Left lung (tissue), 14 donors: ENCODE measurements at places on chromosomes 3 and 15.

DNA sequence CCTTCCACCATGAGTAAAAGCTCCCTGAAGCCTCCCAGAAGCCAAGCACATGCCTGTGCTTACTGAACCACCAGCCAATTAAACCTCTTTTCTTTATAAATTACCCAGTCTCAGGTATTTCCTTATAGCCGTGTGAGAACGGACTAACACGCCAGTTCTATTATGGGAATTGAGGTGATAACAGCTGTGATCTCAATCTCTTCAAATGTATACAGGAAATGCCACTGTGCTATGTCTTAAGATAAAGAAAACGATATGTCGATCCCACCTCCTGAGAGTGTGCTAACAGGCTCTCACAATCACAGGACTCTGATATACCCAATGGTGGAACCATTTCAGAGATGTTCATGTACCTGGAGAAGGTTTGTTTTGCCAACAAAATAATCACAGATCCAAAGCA, 26.2 kb downstream of the CHSY1 start:
- no peak for DNase-seq

DNA sequence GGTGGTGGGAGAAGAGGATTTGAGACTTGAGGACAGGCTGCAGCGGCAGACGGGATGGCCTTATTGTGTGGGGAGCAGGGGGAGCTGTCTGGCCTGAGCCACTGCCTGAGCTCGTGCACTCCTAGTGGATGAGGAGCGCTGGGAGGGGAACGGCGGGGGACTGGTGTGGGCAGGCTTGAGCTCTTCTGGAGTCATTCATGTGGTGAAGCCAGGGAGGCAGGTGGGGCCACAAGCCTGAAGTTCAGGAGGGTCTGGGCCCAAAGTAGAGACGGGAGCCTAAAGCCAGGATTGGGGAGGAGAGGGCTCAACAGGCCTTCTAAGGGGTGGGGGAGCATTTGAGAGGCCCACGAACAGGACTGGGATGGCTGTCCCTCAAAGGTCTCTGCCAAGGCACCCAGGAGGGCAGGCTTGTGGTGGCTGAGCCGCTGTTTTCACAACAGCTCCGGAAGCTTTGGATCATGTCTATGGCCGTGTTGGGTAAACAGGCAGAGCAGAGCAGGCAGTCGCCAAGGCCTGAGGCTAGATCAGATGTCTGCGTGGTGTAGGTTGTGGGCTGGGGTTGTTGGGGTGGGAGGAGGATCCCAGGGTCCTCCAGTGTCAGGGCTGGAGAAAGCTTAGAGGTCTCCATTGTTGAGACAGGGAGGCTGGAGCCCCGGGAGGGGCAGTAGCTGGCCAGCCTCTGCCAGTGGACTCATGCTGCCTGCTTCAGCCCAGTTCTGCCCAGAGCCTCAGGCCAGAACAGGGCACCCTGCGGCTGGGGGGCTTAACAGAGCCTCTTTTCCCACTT, 8.2 kb downstream of the PRKCD start:
- DNase-seq = peak; percentile 80

- DNase-seq = peak; percentile 36
These were observed 164.8 kb downstream of the ERC2 start for GRCh38 chr3:56303487-56303886.

DNA sequence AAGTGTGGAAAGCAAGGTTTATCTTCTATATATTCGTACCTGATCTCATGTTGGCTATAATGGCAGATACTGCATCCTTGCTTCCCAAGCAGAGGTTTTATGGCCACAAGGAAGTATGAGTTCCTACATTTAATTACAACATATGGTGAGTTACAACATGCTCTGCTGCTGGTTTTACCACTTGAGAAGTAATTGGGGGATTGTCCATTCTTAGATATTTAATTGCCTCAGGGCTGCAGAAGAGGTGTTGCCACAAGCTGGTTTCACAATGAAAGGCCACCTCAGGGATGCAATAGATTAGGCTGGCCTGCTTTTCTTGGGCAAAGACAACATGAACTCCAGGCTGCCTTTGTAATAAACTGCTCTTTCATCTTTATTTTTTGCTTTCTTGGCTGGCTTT, 48.6 kb downstream of the RAP2B start:
- DNase-seq = no peak

- no peak for DNase-seq
These were observed 227.6 kb upstream of the TBC1D5 start for GRCh38 chr3:17969985-17970568.

GRCh38 chr3:56825567-56826438, 24.1 kb upstream of the ARHGEF3 start:
- DNase-seq = no peak

GRCh38 chr3:85837402-85837801, 878.6 kb downstream of the CADM2 start:
- DNase-seq = no peak

- DNase-seq = no peak
These were observed 152.0 kb downstream of the SCAPER start for GRCh38 chr15:76753131-76753530.

DNA sequence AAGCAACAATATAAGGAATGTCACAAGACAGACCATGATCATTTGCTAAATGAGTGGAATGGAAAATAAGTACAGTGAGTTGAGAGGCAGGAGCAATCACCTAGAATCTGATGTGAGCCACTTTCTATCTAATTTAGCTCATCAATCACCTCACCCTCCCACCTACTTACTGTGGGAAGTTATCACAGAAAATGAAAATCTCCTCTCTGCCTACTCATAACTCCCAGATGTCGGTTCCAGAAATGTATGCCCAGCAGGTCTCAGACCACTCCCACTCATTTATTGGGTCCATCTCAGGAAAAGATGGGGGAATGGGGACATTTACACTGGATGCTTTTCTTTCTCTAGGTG, 270.9 kb downstream of the FHIT start:
- no peak for DNase-seq

- no peak for DNase-seq
These were observed 36.3 kb upstream of the PHLDB2 start for GRCh38 chr3:111822804-111823203.

- no peak for DNase-seq
These were observed 83.8 kb upstream of the CHL1 start for GRCh38 chr3:112773-113172.

GRCh38 chr3:72679540-72680198, 168.6 kb downstream of the SHQ1 start:
- DNase-seq = no peak

DNA sequence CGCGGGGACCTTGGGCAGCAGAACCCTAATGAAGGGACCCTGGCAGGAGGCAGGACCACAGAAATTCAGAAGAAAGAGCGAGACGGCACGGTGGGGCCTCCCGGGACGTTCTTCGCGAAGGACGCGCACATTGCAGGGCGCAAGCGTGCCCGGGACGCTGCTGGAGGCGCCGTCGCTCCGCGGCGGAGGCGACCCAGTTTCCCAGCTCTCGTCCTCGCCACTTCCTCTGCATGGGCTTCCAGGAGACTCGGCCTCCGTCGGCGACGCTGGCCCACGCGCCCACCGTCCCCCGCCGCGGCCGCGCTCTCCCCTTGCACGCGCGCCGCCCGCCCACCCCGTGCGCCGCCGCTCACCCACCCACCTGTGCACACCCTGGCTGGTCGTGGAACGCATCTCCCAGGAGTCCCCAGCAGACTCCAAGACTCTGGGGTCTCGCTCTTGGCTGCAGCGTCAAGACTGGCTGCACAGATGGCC, 31.8 kb upstream of the SMAD3 start:
- peak; percentile 87 for DNase-seq

GRCh38 chr3:166554023-166554422, 716.8 kb upstream of the BCHE start:
- DNase-seq = no peak

- no peak for DNase-seq
These were observed 49.0 kb downstream of the MEF2A start for GRCh38 chr15:99614749-99615288.

DNA sequence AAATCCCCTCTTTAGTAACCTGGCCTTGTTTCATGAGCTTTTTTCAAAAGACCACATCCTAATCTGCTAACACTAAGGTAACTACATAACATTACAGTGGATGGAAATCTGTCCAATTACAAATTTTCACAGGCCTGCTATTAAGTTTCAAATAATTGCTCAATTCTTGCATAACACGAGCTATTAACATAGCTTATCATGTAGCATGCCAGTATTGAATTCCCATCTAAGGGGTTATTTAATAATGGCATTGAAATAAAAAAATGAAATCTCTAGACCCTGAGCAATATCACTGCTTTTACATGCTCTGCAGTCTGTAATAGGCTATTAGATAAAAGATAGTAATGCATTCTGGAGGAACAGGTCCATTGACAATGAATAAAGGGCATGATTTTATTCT, 748.3 kb upstream of the NECTIN3 start:
- DNase-seq = no peak

DNA sequence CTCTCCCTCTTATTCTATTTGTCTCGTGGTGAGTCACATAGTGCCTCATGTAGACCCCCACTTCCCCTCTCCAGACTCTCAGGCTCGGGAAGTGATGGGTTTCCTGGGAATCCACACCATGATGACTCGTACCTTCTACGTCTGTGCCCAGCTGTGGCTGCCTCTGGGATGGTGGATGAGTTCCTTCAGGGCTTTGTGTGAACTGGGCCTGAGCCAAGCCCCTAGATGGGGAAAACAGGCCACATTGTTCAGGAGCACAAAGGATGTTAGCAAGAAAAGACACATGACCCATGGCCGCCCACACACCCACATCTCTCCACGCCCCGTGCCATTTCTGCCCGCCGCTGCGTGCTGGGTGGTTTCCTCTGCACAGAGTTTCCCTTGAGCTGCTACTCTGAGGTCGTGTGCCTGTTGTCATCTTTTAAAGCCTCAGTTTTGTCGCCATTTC, 10.5 kb downstream of the ISG20 start:
- no peak for DNase-seq

DNA sequence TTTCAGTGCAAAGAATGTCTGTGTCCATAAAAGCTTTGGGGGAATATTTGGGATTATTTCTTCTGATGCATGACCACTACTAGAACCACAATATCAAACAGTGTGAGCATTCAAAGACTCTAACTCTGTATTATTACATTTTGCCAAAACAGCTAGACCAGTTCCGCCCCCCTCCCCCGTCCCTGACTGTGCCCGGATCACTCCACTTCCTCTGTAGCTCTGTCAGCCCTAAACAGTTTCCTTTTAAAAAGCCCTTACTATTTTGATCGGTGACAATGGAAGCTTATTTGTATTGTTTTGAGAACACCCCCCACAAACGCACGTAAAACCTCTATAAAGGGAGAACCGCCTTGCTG, 36.6 kb upstream of the EPHB3 start:
- no peak for DNase-seq

GRCh38 chr15:37099319-37100108, 835 bp downstream of the MEIS2 start:
- DNase-seq = no peak

- peak; percentile 20 for DNase-seq
These were observed 42.3 kb upstream of the FXR1 start for GRCh38 chr3:180870008-180870699.

- no peak for DNase-seq
These were observed 75.3 kb upstream of the LEKR1 start for GRCh38 chr3:156750874-156751245.

DNA sequence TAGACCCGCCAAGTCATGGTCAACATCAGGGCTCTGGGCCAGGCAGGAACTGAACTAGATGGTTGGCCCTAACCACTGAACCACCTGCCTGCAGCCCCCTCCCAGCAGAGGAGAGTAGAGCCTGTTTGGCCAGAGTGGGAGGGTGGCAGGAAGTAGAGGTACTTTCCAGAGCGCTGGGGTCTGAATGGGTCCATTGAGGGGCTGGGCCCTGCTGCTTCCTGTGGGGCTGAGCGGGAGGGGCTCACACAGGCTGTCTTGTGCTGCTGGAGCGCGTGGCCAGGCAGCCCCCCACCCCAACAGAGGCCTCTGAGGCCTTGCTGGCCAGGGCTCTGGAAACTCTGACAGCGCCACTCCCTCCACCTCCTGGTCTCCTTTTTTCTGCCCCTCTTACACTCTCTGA, 17.4 kb downstream of the CSPG4 start:
- DNase-seq = no peak

DNA sequence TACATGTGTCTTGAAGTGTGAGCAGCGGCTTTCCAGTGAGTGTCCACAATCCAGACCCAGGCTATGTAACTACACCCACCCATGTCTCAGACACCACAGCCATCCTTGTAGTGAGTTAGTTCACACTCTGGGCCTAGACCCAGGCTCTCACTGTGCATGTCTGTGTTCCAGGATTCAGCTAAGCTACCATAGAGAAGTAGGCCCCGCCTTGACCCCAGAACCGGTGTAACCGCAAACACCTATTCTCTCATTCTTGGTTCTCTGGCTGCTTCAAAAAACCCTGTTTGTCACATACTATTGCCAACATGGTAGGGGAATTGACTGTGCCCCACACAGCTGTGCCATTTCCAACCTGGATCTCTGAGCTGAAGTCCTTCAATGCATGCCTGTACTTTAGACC, 560.6 kb downstream of the RSL24D1 start:
- DNase-seq = no peak

DNA sequence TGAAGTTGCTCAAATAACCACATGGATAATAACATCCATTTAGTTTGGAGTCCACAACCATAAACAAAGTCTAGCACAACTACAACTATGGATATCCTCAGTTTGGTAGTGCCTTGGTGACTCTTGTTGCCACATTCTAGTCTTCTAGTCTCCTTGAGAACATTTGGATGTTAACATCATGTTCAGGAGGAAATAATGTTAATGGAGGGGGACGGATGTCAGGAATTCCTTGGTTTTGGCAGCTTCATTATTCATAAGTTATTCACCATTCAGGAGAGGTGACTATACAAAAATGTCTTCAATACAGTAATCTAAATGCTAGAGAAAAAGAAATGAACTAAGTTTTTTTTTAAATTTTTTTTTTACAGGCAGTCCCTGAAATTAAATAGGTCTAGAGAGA, 26.4 kb upstream of the GABPB1 start:
- DNase-seq = no peak

DNA sequence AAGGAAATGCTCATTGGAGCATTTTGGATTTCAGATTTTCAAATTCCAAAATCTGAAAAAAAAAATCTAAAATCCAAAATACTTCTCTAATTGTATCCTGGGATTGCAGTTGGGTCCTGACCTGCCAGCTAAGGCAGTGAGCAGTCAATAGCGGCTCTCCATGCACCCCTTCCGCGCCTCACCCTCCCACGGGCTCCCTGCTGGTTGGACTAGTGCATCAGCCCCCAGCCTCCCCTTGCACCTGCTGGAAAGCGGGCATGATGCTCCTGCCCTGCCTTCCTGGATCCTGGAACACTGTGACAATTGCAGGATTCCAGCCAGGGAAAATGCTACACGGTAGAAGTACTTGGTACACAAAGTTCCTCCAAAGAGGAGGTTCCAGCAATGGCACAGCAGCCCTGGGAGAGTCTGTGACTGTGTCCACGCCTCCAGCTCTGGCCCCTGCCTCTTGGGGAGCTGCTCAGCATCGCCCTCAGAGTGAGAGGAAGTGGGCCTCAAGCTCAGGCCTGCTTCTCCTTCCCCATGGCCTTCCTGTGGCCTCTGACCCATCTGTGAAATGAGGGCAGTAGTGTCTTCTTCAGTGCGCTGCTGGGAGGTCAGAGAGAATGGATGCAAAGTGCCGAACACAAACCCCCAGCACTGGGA, 39.5 kb upstream of the CHRNB4 start:
- no peak for DNase-seq
